Hypothalamus (tissue), 51 donors: ENCODE measurements at places on chromosomes 6 and 20.

GRCh38 chr6:74941424-74941823 lies 264.4 kb downstream of the COL12A1 start:
- DNase-seq, result no peak

- no peak for DNase-seq
Measured at GRCh38 chr6:87572021-87572420, 17.8 kb downstream of the RARS2 start.

DNA sequence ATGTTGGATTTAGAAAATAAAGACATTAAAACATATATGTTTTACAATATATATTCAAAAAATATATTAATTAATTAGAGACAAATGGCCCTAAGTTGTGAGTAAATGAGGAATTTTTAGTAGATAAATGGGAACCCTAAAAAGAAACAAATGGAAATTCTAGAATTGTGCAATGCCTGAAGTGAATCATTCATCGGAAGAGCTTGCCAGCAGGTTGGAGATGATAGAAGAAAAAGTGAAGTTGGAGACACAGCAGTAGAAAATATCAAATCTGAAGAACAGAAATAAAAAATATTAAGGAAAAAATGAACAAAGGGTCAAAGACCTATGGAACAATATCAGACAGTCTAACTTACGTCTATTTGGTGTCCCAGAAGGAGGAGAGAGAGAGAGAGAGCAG lies 109.4 kb upstream of the NEDD9 start:
- DNase-seq, result no peak

- DNase-seq, result no peak
Measured at GRCh38 chr6:158665332-158665731, 15.5 kb downstream of the SYTL3 start.

- DNase-seq, result no peak
Measured at GRCh38 chr6:139711804-139712585, 337.5 kb upstream of the CITED2 start.

DNA sequence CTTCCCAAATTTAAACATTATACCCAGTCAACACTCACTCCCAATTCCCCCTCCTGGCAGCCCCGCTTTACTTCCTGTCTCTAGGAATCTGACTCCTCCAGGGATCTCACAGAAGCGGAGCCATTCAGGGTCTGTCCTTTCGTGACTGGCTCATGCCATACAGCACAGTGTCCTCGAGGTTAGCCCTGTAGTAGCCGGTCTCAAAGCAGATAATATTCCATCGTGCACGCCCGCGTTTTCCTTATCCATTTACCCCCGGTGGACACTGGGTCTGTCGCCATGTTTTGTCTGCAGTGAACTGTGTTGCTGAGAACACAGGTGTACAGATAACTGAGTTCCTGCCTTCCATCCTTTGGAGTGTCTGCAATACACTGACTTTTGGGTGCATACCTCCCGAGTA lies 95.3 kb downstream of the TTLL2 start:
- DNase-seq, result no peak

DNA sequence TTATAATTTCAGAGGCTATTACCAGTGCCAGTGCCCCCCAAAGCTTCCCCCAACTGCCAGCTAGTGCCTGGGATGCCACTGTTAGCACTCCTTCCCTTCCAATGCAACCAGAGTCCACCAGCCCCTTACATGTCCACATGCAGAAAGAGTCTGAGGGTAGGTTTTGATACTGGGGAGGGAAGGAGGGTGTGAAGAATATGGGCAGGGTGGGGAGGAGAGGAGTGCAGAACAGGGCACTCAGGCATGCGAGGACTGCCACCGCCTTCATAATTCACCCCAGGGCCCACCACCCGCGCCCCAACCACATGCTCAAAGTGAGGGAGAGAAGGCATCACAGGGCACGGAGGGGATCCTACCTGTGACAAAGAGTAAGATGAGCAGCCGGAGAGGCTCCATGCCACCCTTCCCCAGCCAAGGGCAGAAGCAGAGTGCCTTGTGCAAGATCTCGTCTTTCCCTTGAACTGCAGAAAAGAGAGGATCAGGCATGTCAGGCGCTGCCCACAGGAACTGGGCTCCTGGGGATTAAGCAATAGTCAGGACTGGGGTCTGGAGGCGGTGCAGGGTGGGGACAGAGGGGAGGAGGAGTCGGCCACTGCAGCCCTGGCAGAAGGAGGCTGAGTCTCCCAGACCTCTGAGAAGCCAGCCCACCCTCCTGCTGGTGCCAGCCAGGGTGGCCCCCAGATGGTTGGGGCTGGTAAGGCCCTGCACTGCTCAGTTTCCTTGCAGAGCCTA lies at the start of gene TREM2:
TREM2 (minus strand) TSS at position 430 of the 732 bp plus-strand sequence; CDS start at position 396, 34 bp downstream.
- DNase-seq, result no peak

DNA sequence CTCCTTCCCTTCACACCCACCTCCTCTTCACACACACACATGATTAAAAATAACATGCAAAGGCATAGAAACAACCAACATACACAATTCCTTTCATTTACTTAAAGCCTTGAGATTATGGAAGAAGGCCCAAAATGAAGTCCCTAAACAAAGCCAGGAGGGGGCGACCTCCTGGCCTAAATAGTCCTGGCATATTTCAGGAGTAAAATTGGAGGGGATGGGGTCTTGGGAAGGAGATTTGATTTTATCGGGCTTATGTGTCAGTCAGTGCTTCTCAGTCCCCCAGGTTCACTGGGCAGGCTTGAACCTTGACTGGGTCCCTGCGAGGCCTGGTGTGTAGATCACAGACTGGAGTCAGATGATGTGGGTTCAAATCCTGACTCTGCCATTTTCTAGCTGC lies 266.4 kb downstream of the SAMD5 start:
- no peak for DNase-seq
